ENCODE measurements at places on chromosomes 16 and 17. TPM values are rescaled to one million over a fixed set of nuclear protein-coding genes. Genes with fewer than 3 reads are reported as not detected.

The PRSS36 gene
- polyA plus RNA-seq, result 0.75 TPM

The PRAC1 gene
- polyA plus RNA-seq, result not detected

- no peak for DNase-seq
Observed at GRCh38 chr16:66028510-66029216, 337.8 kb upstream of the CDH5 start.

The RPH3AL gene
- polyA plus RNA-seq, result 20.0 TPM

DNA sequence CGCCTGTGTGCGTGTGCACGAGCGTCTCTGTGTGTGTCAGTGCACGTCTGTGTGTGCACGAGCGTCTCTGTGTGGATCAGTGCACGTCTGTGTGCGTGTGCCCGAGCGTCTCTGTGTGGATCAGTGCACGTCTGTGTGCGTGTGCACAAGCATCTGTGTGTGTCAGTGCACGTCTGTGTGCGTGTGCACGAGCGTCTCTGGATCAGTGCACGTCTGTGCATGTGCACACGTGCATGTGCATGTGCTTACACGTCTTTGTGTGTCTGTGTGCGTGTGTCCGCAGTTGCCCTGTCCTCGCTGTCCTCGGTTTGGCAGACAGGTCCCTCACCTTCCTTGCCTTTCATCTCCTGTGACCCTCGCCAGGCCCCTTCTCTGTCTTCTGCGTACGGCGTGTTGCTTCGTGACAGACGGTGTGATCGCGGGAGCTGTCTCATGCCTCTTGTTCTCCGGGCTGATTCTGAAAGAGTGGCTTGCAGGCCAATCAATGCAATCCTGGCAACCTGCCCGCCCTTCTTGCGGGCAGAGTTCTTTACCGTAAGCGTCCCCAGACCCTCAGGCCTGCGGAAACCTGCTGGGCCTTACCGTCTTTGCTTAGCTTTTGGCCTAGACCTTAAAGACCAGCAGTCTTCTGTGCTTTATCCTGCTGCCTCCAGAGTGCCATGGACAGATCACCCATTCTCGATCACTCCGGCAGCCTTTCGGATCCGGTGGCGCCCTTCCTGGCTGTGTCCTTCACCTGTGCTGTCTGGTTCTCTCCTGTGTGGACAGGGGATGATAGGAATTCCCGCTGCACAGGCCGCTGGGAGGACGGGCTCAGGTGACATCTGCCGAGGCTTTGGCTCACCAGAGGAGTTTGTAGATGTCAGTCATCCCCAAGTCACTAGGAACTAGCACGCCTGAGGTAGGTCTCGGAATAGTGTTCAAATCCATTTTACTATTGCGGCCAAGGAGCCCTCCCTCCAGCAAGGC, 18.5 kb downstream of the MLYCD start:
- DNase-seq, result no peak

The CYTH1 gene
- 46.2 TPM for polyA plus RNA-seq

The GNAO1 gene
- polyA plus RNA-seq, result 0.24 TPM

DNA sequence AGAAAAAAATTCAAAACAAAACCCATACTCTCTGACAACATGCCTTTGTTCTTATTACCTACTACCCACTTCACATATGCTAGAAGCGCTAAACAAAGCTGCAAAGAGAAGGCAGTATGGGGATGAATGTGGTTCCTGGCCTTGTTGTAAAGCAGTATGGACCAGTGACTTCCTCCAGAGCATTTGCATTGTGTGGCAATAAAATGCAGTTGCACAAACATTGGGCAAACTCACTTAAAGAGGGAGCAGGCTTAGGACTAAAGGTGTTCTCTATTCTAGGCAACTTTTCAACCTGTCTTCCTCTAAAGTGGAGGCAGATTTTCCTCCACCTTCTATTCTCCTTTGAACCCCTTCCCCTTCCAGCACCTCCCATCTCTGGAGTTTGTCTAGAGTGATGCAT, 17.1 kb downstream of the TMIGD1 start:
- DNase-seq, result no peak

- DNase-seq, result no peak
Observed at GRCh38 chr16:85381738-85382592, 231.2 kb upstream of the GSE1 start.

All from A549 (cell line).